ENCODE measurements at places on chromosomes 7 and 10.

- DNase-seq, result no peak
Observed at GRCh38 chr7:151404216-151405011, 5.4 kb downstream of the WDR86 start.

DNA sequence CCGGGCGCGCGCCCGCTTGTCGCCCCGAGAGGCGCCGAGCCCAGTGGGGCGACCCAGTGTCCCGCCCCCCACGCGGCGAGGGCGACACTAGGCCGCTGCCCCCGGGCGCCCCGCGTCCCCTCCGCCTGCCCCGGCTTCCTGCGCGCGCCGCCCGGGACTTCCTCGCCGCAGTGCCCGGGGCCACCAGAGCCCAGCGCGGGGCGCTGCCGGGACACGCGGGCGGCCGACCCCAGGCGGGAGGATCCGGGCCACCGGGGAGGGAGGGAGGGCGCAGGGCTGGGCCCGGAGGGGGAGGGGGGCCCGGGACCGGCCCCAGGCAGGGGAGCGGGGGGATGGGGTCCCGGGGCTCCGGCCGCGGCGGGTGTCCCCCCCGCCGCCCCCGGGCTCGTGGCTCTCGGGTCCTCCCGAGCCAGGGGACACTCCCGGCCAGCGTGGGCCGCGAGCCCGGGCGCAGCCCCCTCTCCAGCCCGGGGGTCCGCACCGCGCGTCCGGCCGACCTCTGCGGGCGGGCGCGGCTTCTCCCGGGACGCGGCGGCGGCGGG lies 435 bp upstream of the PWWP2B start:
- peak; percentile 42 for DNase-seq

DNA sequence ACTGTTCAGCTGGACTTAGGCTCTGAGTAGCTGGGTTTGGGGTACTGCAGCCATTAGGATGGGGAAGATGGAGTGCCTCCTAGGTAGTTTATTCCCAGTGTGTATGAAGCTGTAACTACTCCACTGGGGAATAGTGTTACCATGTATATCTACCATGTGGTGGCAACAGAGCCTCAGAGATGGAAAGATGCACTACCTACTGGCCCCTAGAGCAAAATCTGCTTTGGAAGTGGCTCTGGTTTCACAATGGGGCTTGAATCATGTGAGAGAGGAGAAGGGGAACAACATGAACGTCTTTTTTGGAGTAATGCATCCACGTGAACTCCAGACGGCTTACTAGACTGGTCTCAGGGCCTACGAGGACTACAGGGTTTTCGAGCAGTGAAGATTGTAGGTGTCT lies 167.3 kb downstream of the CALCR start:
- no peak for DNase-seq

GRCh38 chr10:126235979-126236851 lies 152.1 kb downstream of the ADAM12 start:
- no peak for DNase-seq

- no peak for DNase-seq
Observed at GRCh38 chr7:108135446-108136190, 5.5 kb upstream of the LAMB4 start.

DNA sequence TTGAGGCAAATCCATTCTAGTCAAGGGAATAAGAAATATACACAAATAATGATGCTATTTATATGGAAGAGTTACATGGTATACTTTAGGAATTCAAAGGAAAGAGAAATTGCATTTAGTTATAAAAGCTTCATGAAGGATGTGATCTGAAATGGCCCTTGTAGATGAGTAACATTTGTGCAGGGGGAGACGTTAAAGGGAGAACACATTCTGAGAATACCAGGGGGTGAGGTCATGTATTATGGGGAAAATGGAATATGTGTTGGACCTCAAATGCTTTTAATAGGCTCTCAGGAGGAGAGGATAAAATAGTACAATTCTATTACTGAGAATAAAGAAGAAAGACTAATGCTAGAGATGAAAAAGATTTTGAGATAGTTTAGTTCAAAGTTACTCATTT lies 122.5 kb upstream of the NOBOX start:
- no peak for DNase-seq

GRCh38 chr7:81186691-81187090 lies 267.8 kb upstream of the SEMA3C start:
- no peak for DNase-seq

Measured in stimulated activated naive CD4-positive, alpha-beta T cell treated with Interleukin-2 at 50 U/mL for 16 hours (primary cell).